Cortex of kidney (tissue), 1 donor: ENCODE measurements at places on chromosomes 7 and 10.

DNA sequence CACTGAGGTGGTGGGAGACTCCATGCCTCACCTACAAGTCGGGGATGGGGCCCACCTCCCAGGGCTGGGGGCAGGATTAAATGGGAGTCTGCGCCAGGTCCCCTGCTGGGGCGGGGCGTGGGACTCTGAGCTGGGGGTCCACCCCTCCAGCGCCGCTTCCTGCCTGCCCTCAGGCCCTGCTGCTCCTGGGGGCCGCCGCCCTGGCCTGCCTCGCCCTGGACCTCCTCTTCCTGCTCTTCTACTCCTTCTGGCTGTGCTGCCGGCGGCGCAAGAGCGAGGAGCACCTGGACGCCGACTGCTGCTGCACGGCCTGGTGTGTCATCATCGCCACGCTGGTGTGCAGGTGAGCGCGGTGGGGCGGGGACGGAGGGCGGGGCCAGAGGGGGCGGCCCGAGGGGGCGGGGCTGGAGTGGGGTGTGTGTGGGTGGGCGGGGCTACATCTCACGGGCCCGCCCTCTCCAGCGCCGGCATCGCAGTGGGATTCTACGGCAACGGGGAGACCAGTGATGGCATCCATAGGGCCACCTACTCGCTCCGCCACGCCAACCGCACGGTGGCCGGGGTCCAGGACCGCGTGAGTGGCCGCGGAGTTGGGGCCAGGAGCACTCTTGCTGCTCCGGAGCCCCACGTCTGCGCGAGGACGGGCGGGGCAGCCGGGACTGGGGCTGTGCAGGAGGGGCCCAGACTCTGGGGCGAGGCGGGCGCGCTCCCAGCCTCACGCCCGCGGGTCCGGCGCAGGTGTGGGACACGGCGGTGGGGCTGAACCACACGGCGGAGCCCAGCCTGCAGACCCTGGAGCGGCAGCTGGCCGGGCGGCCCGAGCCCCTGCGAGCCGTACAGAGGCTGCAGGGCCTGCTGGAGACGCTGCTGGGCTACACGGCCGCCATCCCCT, 15.1 kb downstream of the TTYH3 start:
- no peak for DNase-seq

DNA sequence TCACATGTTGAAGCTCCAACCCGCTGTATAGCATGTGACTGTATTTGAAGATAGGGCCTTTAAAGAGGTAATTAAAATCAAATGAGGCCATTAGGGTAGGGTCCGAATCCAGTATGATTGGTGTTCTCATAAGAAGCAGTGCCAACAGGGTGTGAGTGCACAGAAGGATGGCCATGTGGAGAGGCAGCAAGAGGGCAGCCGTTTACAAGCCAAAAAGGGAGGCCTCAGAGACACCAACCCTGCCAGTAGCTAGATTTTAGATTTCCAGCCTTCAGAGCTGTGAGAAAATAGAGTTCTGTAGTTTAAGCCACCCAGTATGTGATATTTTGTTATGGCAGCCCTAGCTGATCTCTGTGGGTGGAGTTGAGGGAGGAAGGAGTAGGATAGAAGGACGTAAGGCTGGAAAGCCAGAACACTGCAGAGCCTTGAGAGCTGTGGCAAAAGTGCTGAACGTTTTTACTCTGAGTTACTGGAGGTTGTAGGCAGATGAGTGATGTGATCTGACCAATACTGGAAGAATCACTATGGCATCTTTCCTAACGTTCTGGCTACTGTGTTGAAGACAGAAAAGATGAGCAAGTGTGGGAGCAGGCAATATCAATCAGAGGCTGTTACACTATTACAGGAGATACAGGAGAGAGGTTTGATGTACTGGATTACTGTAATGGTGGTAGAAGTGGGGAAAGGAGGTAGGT, 334.9 kb downstream of the ELMO1 start:
- DNase-seq, result no peak

DNA sequence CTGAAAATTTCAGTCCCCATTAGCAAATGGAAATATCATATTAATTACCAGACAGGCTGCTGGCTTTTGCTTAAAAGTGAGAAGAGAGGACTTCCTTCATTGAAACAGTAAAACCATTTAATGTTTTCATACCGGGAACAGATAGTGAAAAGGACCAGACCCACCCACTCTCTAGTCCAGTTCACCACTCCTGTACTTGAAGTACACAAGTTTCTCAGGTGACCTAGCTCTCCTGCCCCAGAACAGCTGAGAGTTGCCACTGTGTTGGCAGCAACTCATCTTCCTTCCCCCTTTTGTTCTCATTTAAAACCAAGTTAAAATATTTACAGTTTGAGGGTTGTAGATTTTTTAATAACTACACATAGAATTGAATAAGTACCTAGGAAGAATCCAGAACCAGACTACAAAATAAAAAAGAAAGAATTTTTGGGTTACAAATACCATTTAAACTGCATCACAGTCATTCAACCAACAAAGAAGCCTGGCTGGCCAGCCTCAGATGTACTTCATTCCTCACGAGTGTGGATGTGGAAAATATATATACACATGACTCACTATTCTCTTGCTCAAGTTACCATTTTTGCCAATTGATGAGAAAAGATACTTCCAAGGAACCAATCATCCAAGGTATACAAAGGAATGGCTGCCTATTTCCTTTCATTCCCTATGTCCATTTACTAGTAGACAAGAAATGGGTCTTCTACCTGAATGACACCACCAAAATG, 68.1 kb downstream of the VPS41 start:
- no peak for DNase-seq

GRCh38 chr7:28708033-28708951, 249.8 kb downstream of the TRIL start:
- DNase-seq, result no peak

DNA sequence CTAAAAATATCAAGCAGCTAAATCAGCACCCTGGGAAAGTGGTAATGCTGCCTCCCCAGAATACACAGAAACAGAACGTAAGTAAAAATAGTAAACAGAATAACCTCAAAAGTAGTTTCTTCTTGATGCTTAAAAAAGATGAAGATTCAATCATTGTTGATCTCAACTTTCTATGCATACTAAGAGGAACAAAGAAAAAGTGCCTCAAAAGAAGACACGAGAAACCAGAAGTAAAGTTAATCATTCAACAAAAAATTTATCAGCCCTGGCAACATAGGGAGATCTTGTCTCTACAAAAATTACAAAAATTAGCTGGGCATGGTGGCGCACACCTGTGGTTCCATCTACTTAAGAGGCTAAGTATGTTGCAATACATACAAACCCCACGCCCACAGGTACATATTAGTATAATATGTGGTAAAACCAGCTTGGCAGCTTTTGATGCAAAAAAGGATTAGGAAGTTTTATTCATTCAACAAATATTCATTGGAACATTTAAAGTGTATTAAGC, 153.7 kb downstream of the NRBF2 start:
- no peak for DNase-seq

- DNase-seq, result no peak
Observed at GRCh38 chr10:43402176-43402575, 6.8 kb downstream of the HNRNPF start.

GRCh38 chr10:6333086-6333485, 130.4 kb downstream of the PFKFB3 start:
- DNase-seq, result no peak

DNA sequence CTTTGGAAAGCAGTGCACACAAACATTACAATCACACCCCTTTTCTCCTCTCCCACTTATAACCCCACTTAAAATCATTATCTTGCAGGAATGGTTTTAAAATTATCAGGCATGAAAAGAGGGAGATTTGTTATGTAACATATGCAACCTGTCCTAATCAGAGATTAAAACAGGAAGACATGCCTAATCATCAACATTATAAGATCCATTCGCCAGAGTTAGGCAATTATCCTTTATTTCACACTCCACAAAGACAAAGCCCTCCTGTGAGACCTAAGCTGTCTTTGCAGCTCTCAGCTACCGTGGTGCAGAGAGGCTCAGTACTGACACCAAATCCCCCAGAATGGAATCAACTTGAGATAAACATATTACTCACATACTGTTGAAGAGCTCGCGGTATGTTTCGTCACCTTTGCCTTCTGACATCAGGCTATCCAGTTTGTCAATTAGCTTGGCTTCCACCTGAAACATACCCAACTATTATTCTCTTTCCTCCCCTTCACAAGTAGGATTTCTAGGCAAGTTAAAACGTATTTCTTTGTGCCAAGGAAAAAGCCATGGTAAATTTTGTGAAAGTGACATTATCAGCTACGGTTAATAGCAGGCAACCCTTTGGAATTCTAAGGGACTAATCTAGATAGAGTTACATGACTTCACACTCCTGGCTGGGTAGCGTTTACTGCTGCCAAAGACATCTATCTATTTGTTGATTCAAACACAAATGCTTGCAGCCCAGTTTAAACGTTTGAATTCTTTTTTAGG, 226.2 kb upstream of the IMMP2L start:
- no peak for DNase-seq

GRCh38 chr7:7203813-7204575, 21.6 kb downstream of the C1GALT1 start:
- no peak for DNase-seq

DNA sequence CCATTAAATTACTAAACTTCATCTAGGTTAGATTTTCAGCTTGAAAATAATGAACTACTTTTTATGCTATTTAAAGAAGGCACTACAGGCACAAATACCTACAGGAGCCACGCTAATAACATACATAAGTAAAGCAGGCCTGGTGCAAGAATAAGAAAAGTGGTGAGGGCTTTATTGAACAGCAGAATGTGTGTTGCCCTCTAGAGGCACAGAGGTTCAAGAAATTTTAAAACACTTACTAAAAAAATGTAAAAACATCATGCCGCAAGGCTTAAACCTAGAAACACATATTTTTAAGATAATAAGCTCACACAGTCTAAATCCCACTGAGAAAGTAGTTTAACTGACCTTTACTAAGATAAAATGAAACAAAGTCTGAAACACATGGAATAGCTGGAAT, 20.3 kb downstream of the CACUL1 start:
- no peak for DNase-seq

DNA sequence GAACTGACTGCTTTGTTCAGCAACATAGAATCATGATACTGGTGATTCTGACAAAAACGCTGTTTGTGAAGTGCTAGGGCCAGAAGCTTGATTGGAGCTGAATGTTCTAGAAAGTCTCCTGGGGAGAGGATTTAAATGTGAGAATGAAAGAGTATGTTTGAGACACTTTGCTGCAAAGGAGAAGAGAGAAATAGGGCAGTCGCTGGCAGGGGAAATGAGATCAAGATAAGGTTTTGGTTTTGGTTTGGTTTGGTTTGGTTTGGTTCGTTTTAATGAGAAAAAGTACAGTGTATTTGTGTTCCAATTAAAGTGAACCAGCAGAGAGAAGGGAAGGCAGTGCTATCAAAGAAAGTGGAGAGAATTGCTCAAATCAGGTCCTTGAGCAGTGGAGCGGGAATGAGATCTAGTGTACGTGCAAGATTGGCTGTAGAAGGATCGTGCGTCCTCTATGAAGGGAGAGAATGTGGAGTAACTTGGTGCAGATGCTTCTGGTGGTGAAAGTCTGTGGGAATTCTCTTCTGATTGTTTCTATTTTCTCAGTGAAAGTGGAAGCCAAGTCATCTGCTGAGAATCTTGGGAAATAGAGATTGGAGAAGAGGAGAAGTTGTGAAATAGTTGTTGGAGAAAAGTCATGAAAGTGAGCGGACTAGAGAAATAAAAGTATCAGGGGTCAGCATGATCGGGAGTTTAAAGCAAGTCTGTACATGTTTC, 270.5 kb downstream of the CCDC3 start:
- DNase-seq, result no peak

DNA sequence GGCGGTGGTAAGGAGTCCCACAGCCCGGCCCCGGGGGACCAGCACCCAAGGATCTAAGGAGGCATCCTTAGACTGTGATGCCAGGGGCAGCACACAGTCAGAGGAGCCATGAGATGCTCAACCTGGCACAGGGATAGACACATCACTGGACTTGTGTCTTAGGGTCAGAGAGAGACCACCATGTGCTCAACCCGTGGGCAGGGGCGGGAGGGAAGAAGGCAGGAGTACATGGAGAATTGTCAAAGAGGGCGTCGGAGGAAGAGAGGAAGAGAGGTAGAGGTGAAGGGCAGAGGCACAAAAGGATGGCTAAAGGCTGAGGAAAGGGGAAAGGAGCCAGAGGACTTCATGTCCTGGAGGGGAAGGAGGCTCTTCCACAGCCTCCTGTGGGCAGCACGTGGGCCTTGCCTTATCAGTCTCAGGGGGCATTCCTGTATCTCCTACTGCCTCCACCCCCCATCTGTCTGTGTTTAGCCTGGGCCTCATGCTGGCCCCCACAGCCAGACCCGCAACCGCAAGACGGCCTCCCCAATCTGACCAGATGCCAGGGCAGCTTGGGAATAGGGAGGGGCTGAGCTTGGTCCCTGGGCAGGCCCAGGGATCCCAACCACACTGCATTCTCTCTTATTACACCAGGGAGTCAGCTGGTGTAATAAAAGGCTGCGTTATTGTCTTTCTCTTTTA, 2.2 kb downstream of the ADCY1 start:
- no peak for DNase-seq

DNA sequence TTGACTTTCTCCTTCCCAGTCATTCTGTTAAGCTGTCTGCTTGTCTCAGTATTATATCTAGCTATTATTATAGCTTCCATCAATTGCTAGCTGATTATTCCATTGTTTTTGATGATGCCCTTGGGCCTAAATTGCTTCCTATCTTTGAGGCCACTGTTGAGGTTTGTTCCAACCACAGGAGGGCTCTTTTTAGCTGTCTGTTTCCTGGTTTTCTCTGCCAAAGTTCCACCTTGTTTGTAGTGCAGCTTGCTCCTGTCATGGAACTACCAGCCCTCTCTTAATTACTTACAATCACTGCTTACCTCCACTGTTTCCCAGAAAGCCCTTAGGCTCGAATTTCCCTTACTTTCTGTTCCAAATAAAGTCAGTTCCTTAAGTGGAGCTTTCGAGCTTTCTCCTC, 118.7 kb upstream of the SEC61G start:
- no peak for DNase-seq

- no peak for DNase-seq
Observed at GRCh38 chr10:112716076-112716475, 234.0 kb upstream of the TCF7L2 start.

DNA sequence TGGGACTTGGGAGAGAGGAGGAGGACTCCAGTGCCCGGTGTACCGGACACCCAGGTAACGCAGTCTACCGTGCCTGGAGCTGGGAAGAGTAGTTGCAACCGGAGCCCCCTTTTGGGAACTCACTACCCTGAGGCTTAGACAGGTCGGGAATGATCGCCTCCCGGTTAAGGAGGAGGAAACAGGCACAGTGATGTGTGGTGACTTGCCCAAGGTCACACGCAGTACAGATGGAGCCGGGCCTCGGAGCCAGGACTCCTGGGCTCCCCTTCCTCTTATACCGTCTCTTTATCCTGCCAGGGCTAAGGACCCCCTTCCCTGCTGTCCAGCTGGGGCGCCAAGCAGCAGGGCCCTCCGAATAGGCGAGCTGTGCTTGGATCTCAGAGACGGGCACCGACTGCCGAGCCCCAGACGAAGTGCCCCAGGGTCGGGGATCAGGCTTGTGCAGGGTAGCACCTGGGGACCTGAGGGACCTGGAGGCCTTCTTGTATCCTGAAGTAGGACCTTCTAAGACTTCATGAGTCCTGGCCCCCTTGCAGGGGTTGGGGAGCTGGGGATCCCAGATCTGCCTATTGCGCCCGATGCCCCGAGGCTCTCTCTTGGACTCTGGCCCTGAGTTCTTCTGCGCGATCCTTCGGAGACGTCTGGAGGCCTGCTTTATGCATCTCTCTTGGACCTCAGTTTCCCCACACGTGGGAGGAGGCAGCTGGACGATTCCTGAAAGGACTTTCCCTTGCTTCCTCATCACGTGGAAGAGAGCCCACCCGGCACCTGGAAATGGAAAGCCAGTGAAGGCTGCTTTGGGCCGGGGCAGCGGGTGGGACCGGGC, 767 bp upstream of the CYP26A1 start:
- no peak for DNase-seq

- DNase-seq, result no peak
Observed at GRCh38 chr10:129852829-129853561, 111.1 kb downstream of the EBF3 start.
